ENCODE measurements at places on chromosomes 6 and 20. TPM values are rescaled to one million over a fixed set of nuclear protein-coding genes. Genes with fewer than 3 reads are reported as not detected.

DNA sequence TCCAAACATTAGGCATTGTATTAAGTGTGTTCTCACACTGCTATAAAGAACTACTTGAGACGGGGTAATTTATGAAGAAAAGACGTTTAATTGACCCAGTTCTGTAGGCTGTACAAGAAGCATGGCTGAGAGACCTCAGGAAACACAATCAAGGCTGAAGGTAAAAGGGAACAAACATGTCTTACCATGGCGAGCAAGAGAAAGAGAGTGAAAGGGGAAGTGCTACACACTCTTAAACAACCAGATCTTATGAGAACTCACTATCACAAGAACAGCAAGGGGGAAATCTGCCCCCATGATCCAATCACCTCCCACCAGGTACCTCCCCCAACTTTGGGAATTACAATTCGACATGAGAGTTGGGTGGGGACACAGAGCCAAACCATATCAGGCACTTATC is 86.6 kb upstream of the TOP1 start:
- no peaks in the 10 kb centered on the region for H3K4me1 ChIP-seq
- H3K36me3 ChIP-seq: no peaks in the 10 kb centered on the region
- no peak overlapping the region for H3K4me3 ChIP-seq
- peaks cover 13% of the 10 kb centered on the region for H3K27me3 ChIP-seq

DNA sequence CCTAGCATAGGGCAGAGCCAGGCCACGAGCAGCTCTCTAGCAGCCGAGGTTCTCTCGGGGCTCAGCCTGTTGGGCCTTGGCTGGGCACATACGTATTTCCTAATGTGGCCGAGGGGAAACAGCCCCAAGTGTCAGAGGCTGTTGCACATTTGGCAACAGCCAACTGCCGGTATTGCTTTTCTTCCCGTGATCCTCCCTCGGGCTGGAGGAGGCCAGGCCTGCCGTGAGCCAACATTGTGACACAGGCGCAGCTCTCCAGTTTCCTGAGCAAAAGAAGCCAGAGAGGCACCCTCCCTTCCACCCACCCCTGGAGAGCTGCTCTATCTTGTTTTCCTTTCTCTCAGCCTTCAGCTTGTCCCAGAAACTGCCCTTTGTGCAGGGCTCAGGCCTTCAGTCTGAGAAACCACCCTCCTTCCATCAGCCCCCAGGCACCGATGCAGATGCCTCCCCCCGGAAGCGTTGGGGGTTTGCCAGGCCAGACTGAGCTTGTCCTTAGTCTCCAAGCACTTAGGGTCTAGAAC is 5.1 kb upstream of the BPI start:
- DNase-seq: no peak
- H3K27ac ChIP-seq: no peak overlapping the region
- H3K36me3 ChIP-seq: no peaks in the 10 kb centered on the region

TTBK1 gene
- total RNA-seq: 0.20 TPM

GRCh38 chr6:39114388-39114703 is 640 bp downstream of the SAYSD1 start:
- peaks cover 8% of the 10 kb centered on the region for H3K36me3 ChIP-seq
- H3K27me3 ChIP-seq: peaks cover 2% of the 10 kb centered on the region
- H3K4me1 ChIP-seq: peaks cover 50% of the 10 kb centered on the region
- H3K4me3 ChIP-seq: peak overlapping the region; percentile 87
- H3K27ac ChIP-seq: peak overlapping the region; percentile 97
- DNase-seq: no peak

SLC35B3 gene
- 8.8 TPM for total RNA-seq

- H3K27ac ChIP-seq: no peak overlapping the region
- no peaks in the 10 kb centered on the region for H3K36me3 ChIP-seq
- H3K4me3 ChIP-seq: no peak overlapping the region
- no peaks in the 10 kb centered on the region for H3K4me1 ChIP-seq
Observed at GRCh38 chr6:133392015-133392414, 150.9 kb downstream of the EYA4 start.

DNA sequence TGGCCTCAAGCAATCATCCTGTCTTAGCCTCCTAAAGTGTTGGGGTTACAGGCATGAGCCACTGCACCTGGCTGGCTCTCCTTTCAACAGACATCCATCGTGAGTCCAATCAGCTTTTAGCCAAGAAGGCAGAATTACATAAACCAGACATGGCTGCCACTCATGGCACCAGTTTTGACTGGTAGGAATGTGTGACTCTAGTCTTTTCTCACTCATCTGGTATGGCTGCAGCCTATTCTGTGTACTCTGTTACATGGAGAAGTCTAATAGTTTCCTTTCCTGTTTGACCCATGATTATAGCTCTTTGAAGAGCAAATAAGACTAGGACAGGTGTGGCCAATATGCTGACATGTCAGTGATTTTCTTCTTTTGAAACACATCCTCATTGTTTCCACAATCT is 27.0 kb upstream of the RNF144B start:
- no peaks in the 10 kb centered on the region for H3K4me1 ChIP-seq
- no peak overlapping the region for H3K27ac ChIP-seq
- no peak overlapping the region for H3K4me3 ChIP-seq
- H3K36me3 ChIP-seq: no peaks in the 10 kb centered on the region
- DNase-seq: no peak

PKIB gene
- total RNA-seq: 0.47 TPM

STXBP5 gene
- 22.6 TPM for total RNA-seq

- DNase-seq: no peak
- no peak overlapping the region for H3K4me3 ChIP-seq
- H3K27ac ChIP-seq: no peak overlapping the region
- H3K36me3 ChIP-seq: no peaks in the 10 kb centered on the region
- H3K27me3 ChIP-seq: no peaks in the 10 kb centered on the region
Observed at GRCh38 chr20:6473197-6473596, 294.3 kb upstream of the BMP2 start.

Measured in activated CD8-positive, alpha-beta memory T cell treated with anti-CD3 and anti-CD28 coated beads, Interleukin-2, amount 10 ng/mL, durations not matched to agents 7 days and 5 days (primary cell).